ENCODE measurements at places on chromosomes 12 and 14. TPM values are rescaled to one million over a fixed set of nuclear protein-coding genes. Genes with fewer than 3 reads are reported as not detected.

LRP1 gene
- total RNA-seq: 15.0 TPM

TMEM253 gene
- 0.65 TPM for total RNA-seq

CIDEB gene
- total RNA-seq: 0.32 TPM

GNPNAT1 gene
- 55.9 TPM for total RNA-seq

STAB2 gene
- total RNA-seq: not detected

WNT1 gene
- 0.24 TPM for total RNA-seq

DNM1L gene
- total RNA-seq: 44.2 TPM

SPIC gene
- total RNA-seq: not detected

CIT gene
- 11.0 TPM for total RNA-seq

KRT80 gene
- total RNA-seq: 36.8 TPM

DENR gene
- 57.3 TPM for total RNA-seq

DCAF11 gene
- 22.8 TPM for total RNA-seq

OR6C65 gene
- total RNA-seq: not detected

NGB gene
- not detected for total RNA-seq

KCNJ8 gene
- 0.31 TPM for total RNA-seq

ORAI1 gene
- 34.7 TPM for total RNA-seq

DEGS2 gene
- total RNA-seq: 1.4 TPM

SMOC1 gene
- total RNA-seq: 16.4 TPM

LIN7A gene
- 0.14 TPM for total RNA-seq

MARCHF9 gene
- 7.7 TPM for total RNA-seq

MYH6 gene
- total RNA-seq: 0.03 TPM

TSHR gene
- not detected for total RNA-seq

KLHL33 gene
- not detected for total RNA-seq

RBMS2 gene
- 10.0 TPM for total RNA-seq

DTX1 gene
- total RNA-seq: 0.42 TPM

PIK3C2G gene
- not detected for total RNA-seq

NPFF gene
- total RNA-seq: not detected

SERPINA12 gene
- not detected for total RNA-seq

FBLN5 gene
- total RNA-seq: 3.3 TPM

TNFAIP2 gene
- total RNA-seq: 346 TPM

ASPG gene
- 0.07 TPM for total RNA-seq

INHBE gene
- 0.11 TPM for total RNA-seq

TEX52 gene
- not detected for total RNA-seq

PLEKHD1 gene
- not detected for total RNA-seq

FLVCR2 gene
- total RNA-seq: 5.4 TPM

CCDC88C gene
- total RNA-seq: 7.4 TPM

C12orf54 gene
- total RNA-seq: not detected
